GM04503 (cell line): ENCODE measurements at places on chromosomes 11 and 22.

DNA sequence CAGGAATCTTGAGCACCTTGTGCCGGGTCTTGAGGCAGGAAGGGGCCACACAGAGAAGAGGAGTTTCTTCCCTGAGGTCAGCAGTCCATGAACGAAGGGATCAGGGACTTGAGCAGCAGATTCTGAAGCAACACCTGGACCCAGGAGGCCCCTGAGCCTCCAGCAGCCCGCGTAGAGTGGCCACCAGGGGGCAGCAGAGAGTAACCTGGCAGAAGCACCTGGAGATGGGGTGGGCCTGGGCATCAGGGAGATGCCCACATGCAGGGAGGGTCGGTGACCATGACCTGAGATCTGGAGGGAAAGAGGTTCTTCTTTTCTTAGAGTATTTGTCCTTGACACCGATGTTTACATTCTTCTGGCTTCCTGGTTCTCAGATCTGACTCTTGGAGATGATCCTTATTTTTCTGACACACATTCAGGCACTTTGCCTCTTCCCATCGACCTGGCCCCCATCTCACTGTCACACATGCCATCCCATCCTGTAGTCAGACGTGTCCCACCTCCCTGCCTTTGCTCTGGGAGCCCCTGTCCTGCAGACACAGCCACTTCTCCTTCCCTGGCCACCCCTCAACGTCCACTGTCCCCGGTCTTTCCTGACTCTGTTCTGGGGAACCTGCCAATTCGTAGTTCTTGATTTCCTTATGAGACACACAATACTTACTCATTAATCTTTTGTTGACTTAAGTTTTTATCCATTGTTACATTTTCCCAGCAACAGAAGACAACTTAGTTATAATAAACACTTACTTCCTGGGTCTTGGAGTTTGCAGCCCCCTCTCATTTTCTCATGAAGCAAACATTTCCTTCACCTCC lies 66.5 kb downstream of the GGTLC2 start:
- DNase-seq = no peak

DNA sequence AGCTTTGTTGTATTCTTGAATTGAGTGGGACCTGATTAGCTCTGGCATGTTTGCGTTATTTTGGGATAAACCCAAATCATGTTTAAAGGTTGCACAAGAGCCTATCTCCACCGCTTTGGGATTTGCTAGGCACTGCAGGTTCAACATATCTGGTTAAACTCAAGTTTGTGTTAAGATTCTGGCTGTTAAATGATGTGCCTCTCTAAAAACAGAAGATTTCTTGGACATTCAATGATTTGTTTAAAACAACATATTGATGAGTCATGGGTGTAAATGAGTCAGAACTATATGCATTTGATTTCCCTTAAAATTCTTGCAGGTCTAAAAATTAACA lies 67.4 kb downstream of the AMOTL1 start:
- no peak for DNase-seq

GRCh38 chr22:22565981-22566380 lies 6.9 kb upstream of the PRAME start:
- no peak for DNase-seq

- no peak for DNase-seq
Observed at GRCh38 chr22:19571207-19571795, 47.1 kb upstream of the CLDN5 start.

GRCh38 chr11:8692417-8692816 lies 9.8 kb downstream of the RPL27A start:
- DNase-seq = no peak

DNA sequence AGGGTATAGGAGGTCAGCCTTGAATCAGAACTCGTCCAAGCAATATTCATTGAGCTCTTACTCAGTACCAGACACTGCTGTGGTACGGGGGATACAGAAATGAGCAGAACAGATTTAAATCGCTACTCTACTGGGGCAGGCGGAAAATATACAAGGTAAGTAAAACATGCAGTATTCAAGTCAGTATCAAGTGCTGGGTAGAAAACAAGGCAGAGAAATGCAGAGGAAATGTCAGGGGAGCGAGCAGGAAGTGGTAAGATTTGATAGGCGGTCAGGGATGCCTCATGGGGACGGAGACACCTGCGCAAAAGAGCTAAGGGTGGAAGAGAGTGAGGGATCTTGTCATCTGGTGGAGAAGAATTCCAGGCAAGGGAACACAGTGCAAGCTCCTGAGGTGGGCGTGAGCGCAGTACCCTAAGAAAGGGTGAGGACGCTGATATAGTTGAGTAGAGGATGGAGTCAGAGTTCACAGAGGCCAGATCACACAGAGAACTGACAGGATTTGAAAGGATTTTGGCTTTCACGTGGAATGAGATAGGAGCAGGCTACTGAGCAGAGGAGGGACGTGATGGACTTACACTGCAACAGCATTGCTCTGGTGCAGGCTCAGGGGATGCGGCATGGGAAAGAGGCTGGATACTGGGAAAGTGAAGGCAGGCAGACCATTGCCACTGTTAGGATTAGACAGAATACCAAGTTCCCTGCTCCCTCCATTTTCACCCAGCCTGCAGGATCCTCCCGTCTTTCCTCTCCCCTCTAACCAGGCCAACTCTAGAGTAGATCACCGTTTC lies 35.8 kb downstream of the SC5D start:
- DNase-seq = no peak

GRCh38 chr11:23473782-23474181 lies 613.5 kb upstream of the CCDC179 start:
- no peak for DNase-seq

DNA sequence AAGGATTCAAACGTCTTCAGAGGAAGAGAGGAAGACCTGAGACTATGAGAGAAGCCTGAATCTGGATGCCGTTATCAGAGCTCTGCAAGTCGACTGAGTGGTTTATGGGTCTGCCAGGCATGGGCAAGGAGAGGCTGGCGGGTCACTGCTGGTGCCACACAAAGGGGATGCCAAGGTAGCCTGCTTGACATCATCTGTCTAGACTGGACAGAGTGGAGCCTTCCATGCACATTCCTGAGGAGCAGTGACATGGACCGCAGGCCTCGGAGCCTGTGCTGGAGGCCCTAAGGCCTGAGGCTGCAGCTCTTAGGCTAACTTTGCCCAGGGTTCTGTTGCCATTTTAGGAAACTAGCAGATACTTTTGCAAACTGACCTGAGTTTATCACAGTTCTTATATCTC lies 127.4 kb downstream of the WT1 start:
- DNase-seq = no peak

GRCh38 chr11:55572548-55572947 lies 620 bp downstream of the OR4C16 start:
- DNase-seq = no peak

- DNase-seq = no peak
Observed at GRCh38 chr11:70713988-70714665, 315.8 kb downstream of the CTTN start.

DNA sequence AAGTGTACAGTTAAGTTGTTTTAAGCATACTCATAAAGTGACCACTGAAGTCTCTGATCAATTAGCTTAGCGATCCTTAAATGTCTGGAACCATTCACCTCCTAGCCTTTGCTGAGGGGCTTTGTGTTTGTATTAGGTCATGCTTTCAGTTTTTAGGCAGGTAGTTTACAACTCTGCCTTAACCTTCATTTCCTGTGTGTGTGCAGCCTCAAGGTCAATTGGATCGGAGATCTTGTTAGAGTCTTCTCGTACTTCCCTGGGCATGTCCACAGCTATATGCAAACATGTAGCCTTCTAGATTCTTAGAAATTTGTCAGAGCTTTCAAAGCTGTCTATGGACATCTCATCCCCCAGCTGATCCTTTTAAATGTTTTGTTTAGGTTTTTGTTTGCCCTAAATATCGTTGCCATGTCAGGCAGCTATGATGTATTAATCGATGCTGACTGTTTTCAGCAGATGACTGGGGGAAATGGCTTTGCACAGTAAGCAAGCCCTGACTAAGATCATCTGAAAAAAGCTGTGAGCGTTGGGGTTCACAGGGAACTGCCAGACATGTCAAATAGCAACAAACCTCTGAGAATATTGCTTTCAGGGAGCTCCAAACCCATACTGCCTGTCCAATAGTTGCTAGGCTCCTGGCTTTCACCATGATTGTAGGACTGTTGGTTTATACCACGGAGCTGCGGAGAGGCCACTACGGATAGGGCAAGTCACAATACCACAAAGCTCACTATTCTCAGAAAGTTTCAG lies 45.6 kb downstream of the GLYAT start:
- no peak for DNase-seq

GRCh38 chr11:61362542-61362875 lies 335 bp downstream of the TMEM138 start:
- no peak for DNase-seq

GRCh38 chr11:27052668-27053067 lies 12.1 kb downstream of the BBOX1 start:
- no peak for DNase-seq

DNA sequence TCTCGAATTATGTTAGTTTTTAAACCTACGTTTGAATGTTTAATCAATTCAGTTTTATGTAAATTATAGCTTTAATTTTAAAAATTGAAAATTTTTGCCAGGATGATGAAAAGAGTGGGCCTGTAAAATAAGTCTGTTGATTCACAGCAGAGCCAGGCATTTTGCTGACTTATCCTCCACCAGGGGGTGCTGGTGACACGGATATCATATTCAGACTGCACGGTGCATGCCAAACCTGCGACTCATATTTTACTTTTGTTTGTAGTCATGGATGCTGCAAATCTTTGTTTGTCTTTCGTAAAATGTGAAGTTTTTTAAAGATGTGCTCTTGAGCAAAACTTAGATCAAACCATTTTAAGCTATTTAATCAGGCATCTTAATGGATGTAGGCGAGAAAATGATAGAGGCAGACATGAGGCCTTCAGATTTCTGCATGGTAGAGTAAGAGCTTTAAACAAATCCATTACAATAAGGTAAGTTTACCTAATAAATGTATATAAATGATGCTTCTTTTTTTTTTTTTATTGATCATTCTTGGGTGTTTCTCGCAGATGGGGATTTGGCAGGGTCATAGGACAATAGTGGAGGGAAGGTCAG lies 3.6 kb upstream of the OR8B3 start:
- peak; percentile 45 for DNase-seq

DNA sequence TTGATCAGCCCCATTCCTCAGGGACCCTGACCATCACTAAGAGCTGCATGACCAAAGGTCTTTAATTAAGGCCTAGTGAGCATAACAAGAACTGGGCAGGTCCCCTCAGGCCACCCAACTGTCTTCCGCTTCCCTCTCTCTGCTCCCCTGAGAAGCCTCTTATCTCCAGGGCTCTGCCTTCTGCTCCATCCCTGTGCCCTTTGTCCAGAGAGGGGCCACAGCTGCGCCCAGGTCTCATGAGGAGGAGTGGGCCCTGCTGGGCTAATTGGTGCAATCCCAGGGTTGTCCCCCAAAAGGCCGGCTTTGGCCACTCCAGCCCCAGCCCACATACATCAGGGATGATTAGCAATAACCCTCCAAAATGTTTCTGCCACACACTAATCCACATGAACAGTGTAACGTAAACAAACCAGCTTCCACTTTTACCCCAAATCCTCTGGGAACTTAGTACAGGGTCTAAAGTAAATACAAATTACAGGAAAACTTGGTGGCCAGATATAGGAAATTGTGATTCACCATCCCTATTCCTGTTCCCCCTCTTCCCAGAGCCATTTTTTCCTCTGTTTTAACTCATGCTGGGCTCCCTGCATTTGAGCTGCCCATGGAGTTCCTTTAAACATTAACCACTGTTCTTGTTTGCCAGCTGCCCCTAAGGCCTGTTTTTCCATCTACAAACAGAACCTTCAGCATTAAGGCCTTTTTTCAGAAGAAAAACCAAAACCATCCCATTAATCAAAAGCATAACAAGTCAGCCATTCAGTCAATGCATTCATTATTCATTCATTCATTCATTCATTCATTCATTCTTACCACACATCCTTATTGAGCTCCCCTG lies 34.6 kb upstream of the CAVIN3 start:
- DNase-seq = no peak

DNA sequence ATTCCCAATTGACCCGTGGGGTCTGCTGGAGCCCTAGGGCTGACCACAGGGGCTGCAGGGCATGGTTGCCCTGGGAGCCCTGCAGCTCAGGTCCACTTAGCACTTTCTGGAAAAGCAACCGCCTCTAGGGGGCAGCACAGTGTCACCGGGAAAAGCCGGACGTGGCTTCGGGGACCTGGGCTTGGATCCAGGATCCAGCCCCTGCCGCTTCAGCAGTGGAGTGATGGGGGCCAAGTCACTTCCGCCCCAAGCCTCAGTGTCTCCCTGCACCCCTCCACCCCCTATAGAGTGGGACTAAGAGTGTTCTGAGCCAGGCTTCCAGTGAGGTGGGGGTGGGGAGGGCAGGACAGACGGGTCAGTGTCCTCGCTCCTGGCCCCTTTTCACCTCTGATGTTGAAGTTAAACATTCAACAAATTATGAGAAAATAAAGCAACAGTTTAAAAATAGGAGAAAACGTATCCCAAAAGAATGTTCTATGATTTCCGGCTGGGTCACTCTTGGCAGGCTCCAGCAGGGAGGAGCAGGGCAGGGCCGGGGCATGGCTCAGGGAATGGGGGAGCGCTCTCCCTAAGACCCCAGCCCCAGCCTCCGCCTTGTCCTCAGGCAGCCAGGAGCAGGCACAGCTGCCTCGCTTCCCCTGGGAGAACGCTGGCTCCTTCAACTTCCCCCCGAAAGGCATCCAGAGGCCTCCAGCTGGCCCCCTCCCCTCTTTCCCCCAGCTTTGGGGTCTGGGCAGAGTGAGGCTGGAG lies 96.5 kb upstream of the FGF3 start:
- peak; percentile 27 for DNase-seq

GRCh38 chr11:65134240-65134951 lies at the start of gene SYVN1:
TSS of gene SYVN1 (minus strand) at chr11:65134519. CDS start at chr11:65133601, 918 bp downstream.
- DNase-seq = peak; percentile 66

GRCh38 chr11:15468466-15468865 lies 353.7 kb downstream of the INSC start:
- DNase-seq = no peak

DNA sequence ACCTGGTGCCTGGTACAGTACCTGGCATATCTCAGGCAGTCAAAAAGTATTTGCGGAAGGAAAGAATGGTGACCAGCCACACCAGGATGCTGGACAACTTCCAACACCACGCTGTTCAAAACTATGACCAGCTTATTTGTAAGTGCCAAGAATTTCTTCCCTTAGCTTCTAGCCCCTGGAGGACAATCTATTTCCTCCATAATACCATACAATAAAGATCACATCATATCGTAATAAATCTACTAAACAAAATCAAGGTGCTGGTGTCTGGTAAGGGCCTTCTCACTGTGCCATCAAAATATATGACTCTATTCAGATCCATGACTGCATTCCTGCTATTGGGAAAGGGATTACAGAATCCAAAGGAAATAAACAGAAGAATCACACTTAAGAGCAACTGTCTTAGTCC lies 51.5 kb downstream of the ALG9 start:
- peak; percentile 39 for DNase-seq

- no peak for DNase-seq
Observed at GRCh38 chr11:124276081-124276480, 19.9 kb downstream of the OR8G5 start.

GRCh38 chr11:101478587-101479369 lies 105.0 kb downstream of the TRPC6 start:
- no peak for DNase-seq

DNA sequence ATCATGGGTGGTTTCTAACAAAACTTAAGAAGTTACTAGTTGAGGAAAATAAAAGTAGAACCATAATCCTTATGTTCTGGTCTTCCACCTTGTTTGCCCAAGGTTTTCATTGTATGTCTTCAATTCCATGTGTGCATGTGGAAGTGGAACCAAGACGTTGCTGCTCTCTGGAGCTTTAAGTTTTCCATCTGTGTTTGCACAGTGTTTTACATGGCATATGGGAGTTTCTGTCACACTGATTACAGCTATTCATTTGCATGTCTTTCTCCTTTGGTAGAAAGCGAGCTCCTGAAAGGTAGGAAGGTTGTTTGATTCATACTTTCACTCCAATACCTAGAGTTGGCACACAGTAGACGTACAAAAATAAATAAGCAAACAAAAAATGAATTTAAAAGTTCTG lies 112.6 kb upstream of the LUZP2 start:
- DNase-seq = no peak
